ENCODE measurements at places on chromosomes 5 and 9.

DNA sequence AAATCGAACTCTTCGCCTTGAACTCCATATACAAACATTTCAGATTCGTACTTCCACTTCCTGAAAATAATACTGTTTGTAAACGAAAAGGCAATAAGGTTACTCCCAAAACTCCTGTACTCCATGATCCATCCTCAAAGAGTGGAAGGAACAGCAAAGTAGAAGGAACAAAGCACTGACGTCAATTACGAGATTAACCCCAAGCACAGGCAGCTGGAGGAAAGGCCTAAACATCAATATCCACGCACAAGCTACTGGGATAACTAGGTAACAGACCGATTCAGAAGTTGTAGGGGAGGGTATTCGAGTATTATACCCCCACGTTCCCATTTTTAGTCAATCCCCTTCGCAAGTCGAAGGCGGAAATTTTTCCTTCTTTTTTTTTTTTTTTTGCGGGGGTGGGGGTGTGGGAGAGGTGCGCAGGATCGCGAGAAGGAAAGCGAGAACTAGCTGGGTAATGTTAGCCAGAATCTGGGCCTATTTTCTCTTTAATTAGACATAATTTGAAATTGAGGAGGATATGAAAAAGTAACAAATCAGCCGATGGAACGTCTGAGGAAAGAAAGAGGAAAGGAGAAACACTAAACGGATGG, 909 bp downstream of the AFF4 start:
- no peak for DNase-seq

GRCh38 chr5:119527351-119527750, 75.1 kb downstream of the HSD17B4 start:
- no peak for DNase-seq

DNA sequence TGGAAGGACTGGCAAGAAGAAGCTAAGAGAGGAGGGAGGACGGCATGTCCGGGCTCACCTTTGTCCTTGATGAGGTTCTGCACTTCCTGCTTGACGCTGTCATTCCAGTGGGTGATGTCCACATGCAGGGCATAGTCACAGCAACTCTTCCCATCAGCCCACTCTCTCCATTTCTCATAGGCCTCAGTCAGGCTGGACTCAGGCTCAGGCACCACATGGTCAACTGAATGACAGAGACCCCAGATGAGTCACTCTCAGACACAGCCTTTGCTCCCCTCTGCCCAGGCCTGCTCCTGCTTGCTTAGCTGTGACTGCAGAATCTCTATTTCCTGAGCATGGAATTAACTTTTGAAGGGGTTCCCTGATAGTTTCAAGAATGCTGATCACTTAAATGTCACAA, 94.2 kb downstream of the DPYSL3 start:
- DNase-seq: no peak

GRCh38 chr9:134205672-134206310, 41.4 kb upstream of the RNU6ATAC start:
- DNase-seq: no peak

- no peak for DNase-seq
Observed at GRCh38 chr9:121909111-121909510, 184.0 kb downstream of the TTLL11 start.

DNA sequence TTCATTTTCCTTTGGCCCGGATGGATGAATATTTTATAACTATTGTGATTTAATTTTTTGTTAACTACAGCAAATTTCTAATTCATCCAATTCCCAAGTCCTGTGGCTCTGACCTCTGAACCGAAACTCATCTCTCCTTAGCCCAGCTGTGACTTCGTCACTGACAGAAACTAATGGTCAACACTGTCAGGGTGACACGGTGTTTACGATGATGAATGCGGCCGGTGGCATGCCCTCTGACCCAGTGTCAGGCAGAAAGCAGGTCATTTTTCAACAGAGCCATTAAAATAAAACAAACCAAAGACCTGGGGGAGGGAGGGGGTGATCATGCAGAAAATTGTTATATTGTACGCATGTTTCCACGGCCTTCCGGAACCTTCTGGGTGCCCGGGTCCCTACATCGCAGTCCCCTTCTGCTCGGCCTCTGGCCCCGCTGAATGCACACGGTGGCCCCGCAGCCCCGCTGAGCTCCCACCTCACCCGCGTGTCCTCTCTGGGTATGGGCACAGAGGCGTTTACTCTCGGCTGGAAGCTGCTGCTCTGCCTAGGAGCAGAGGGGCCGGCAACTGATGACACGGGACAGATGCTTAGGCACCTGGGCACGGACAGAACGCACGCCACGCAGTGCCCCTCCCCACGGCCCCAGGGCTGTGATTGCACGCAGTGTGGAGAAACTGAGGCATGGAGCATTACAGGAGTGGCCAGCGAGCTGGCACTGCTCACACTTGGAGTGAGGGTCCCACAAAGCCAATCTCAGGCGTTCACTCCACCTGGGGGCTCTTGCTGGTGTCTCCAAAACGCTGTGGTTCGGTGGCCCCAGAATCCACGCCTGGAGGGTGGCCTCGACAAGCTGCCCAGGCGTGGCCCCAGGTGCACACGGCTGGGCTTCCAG, 8.1 kb downstream of the CCDC187 start:
- no peak for DNase-seq

GRCh38 chr5:143234162-143234842, 169.2 kb downstream of the NR3C1 start:
- no peak for DNase-seq

DNA sequence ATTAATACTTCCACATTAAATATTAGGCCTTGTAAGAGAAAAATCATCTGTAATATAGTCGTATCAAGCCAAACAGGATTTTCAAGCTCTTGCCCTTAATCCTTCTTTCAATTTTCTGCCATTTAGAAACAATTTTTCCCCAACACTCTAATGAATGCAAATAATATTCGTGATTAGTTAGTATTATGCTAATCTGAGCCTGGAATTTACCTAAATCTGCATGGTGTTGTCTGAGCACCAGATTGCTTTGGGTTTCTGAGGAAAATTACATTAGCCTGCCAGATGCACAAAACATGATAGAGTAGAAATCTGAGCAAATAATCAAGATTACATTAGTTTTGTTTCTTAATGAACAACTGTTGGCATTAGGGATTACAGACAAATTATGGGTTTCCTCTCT, 176.6 kb downstream of the ZDHHC21 start:
- DNase-seq: no peak

GRCh38 chr9:133303266-133304157, 28.5 kb upstream of the ABO start:
- DNase-seq: no peak

GRCh38 chr5:60356745-60357144, 343.2 kb downstream of the DEPDC1B start:
- no peak for DNase-seq

- DNase-seq: no peak
Observed at GRCh38 chr5:64188776-64189175, 23.1 kb downstream of the RNF180 start.

- no peak for DNase-seq
Observed at GRCh38 chr5:81694726-81695125, 56.2 kb downstream of the SSBP2 start.

DNA sequence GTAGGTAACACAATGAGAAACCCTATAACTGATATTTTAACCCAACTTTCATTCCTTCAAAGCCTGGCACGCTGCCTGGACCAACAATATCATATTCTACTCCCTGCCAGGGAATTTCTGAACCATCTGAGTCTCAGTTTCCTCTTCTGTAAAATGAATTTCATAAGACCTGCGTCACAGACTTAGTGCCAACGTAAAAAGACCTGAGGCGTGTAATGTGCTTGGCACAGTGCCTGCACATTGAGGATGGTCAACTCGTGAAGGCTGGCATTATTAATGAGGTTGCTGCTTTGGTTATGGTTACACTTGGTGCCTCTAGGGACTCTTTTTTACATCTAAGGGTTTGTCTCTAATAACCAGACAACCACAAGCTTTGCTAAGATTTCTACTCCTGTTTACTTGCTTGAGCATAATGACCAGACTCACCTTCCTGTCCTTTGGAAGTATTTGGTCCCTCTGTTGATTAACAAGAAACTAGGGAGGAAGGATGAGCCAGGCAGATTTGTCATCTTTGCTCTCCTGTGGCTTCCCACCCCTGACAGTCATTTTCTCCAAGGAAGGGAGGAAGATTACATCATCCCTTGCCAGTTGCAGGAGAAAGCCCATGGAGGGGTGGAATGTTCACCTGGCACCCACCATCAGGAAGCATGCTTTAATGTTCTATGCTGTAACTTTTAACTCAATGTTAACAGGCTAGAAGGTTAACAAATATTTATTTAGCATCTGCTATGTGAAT, 79.0 kb downstream of the PAPPA start:
- DNase-seq: no peak

DNA sequence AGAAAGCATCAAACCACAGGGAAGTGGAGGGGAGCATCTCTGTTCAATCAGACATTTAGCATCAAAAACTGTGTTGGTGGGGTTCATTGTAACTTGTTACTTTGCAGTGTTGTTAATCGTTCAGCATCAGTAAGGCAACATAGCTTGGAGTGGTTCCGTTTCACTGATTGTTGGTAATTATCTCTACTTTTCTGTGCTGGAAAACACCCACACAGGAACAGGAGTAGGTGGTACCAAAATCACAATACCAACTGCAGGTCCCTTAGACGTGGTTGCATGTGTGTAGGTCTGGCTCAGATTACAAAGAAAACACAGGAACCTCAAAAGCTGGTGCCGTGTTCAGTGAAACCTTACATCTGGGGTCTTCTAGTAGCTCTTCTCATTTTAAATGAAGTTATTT, 146.8 kb downstream of the RNF180 start:
- DNase-seq: no peak

- no peak for DNase-seq
Observed at GRCh38 chr5:149323621-149324205, 21.6 kb upstream of the GRPEL2 start.

DNA sequence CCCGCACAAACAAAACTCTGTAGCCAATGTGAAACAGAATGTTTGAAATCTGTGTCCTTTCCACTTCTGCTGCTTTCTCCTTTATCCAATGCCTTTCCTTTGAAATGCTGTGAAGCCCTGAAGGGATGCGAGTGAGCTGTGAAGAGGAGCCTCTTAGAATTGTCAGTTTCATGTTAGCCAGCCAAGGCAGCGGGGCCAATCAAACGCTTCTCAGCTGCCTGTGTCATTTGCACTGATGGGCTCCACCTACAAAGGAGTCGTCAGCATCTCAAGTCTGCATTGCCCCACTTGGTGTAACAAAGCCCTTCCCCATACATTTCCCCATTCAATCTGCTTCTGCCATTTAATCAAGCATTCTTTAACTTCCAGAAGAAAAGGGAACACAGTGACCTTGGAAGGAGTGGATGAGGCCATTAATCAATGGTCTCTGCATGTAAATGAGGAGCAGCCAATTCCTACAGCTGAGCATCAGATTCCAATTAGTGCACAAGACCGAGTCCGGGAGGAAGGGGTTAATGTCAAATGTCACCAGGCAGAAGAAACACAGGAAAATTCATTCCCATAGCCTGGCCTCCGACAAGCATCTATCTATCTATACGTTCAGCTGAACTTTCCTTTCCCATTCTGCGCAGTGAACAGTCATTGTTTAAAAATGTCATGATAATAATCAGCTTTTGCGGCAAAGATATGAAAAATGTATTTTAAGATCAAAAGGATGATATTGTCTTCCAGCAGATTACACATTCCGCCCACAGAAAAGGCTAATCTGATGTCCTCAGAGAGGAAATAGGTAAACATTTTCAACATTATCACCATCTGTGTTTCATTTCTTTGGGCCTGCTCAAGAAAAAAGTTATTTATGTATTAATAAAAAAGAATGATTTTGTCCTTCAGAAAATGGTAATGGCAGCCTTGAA, 154.6 kb downstream of the FSTL4 start:
- DNase-seq: no peak

Measured in stimulated activated CD8-positive, alpha-beta memory T cell treated with anti-CD3 and anti-CD28 coated beads, Interleukin-12 subunit alpha, Interleukin-12 subunit beta, amount 100 ng/mL, for 4 hours (primary cell).